ENCODE measurements at places on chromosomes 16 and 17.

- DNase-seq, result no peak
These were observed 454.2 kb downstream of the NPIPA7 start for GRCh38 chr16:16833165-16833564.

GRCh38 chr16:89044418-89045180 is 49.1 kb upstream of the ACSF3 start:
- no peak for DNase-seq

DNA sequence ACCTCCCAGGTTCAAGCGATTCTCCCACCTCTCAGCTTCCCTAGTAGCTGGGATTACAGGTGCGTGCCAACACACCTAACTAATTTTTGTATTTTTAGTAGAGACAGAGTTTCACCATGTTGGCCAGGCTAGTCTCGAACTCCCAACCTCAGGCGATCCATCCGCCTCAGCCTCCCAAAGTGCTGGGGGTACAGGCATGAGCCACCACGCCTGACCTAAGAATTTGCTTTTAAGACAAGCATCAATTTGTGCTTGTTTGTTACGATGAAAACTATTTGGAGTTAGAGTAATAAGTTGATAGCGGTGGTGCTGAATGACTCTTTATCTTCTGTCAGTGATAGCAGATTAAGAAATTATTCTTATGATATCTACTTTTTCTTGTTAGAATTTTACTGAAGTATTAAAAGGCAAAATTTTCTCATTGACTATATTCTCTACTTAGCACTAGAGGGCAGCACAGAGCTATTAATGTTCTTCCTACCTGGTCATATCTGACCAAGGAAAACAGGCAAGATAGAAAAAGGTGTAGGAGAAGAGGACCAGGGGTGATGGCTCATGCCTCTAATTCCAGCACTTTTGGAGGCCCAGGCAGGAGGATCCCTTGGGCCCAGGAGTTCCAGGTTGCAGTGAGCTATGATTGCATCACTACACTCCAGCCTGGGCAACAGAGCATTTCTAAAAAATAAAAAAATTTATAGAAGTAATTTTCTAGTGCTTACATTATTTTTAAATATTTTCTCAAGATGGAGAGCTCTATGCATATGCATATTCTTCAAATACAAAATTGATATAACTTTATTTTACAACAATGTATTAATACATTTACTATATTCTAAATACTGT is 24.5 kb downstream of the STXBP4 start:
- peak; percentile 38 for DNase-seq

- DNase-seq, result no peak
These were observed 5.1 kb downstream of the PIP4K2B start for GRCh38 chr17:38794221-38794620.

DNA sequence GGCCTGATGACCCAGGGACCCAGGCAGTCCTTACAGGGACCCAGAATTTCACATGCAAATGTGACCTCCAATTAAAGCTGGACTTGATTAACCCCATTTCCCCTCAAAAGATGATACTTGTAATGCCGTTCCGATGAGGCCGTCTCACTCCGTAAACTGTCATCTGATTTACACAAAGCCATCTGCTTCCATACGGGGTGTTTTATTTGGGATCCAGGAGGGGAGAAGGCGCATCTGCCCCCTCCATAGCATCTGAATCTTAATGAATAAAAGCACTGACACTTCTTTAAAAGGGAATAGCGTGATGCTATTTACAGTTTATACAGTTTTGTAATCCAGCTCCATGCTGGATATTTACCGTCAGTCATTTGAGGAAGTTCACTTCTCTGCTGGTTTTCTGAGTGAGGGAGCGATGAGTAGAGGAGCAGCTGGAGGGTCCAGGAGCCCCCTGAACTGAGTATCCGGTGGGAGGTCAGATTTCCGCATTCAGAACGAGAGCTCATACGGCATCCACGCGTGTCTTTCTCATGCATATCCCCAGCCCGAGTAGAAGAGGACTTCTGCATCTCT is 452.7 kb downstream of the WWOX start:
- no peak for DNase-seq

GRCh38 chr17:4499431-4500190 is 930 bp downstream of the SPNS2 start:
- no peak for DNase-seq

GRCh38 chr17:34858591-34859565 is 102.4 kb downstream of the CCT6B start:
- DNase-seq, result no peak

- no peak for DNase-seq
These were observed 7.2 kb downstream of the PIPOX start for GRCh38 chr17:29050176-29050575.

DNA sequence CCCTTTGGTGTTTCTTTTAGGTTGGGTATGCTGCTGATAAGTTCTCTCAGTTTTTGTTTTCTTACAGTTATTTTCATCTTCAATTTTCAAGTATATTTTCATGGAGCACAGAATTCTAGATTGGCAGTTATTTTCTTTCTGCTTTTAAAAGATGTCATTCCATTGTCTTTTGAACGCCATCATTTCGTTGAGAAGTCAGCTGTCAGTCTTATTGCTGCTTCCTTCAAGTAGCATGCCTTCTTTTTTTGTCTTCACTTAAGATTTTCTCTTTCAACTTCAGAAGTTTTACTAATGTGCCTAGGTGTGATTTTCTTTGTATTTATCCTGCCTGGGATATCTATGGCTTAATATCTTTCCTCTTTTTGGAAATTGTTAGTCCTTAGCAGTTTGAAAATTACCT is 262.2 kb upstream of the PMFBP1 start:
- no peak for DNase-seq

- no peak for DNase-seq
These were observed 7.1 kb upstream of the GJC1 start for GRCh38 chr17:44837196-44837595.

- DNase-seq, result no peak
These were observed 16.0 kb downstream of the KRT33A start for GRCh38 chr17:41334385-41335305.

- DNase-seq, result no peak
These were observed 99.5 kb upstream of the DNAH17 start for GRCh38 chr17:78676412-78677302.

GRCh38 chr17:8155996-8156245 is 3.7 kb upstream of the PER1 start:
- no peak for DNase-seq

DNA sequence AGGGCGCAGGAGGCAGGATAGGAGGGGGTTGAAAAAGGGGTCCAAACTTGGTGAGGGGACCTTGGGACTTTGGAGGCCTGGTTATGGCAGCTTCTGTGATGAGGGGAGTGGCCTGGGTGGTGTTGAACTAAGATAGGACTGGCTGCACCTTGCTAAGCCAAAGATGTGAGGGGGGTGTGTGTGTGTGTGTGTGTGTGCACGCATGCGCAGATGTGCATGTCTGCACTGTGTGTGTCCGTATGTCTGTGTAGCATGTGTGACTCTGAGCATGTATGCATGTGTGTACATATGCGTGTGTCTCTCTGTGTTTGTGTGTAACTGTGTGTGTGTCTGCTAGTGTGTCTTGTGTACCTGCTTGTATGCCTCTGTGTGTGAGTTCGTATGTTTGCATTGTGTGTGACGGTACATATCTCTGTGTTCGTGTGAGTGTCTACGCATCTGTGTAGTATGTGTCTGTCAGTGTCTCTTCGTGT is 4.1 kb downstream of the SLC16A5 start:
- DNase-seq, result no peak

GRCh38 chr16:83792391-83792790 is 15.4 kb upstream of the HSBP1 start:
- no peak for DNase-seq

GRCh38 chr17:61447358-61447757 is 4.9 kb upstream of the TBX4 start:
- DNase-seq, result no peak

GRCh38 chr17:11302401-11303186 is 61.6 kb downstream of the SHISA6 start:
- DNase-seq, result no peak

DNA sequence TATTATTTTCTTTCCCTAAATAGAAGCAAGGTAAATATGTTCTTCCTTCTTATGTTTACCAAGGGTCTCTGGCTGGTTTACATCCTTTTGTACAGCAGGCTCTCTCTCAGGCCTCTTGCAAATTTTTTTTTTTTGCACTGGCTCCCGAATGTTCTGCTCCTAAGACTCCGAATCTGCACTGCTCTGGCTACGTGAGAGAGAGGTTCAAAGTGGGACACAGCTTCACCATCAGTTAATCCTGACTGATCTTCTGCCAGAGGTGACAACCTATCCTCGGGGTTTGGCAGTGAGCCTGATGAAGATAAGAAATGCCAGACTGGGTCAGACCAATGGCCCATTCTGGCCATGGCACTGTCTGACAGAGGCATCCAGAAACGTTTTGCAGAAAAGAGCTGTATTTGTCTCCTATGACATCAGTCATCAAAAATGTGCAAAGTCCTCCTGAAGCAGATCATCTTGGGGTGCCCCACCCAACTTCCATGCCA is 136.9 kb downstream of the GRIN2A start:
- DNase-seq, result no peak

DNA sequence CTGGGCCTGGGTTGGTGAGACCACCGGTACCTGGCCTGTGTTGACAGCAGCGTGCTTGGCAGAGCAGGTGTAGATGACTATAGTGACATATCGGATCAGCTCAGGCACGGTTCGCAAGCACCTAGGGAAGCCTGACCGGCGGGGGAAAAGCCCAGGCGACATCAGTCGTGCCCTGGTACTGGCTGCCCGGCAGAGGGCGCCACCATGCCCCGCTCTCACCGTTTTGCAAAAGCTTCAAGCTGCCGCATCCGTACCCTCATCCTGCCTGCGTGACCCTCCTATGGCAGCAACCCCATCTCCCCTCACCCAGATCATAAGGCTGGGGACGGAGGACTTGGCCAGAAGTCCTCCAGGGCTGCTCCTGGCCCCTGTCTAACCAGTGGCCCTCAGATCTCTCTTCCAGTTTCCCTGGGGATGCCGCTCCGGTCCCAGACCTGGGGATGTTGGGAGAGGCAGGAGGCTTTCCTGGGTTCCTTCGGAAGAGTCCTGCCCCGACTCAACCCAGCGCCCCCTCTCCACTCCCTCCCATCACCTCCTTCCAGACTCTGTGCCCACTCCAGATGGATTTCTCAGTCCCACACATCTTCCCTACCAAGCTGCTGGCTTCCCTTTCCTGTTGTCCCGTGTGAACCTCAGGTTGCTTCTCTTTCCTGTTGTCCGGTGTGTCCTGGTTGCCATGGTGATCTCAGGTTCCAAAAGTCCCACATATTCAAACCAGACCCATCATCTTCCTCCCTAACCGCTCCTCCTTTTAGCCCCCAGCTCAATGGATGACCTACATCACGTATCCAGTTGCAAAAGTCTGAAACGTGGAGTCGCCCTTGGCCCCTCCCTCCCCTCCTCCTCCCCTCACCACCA is 13.7 kb downstream of the ALOX12B start:
- no peak for DNase-seq

DNA sequence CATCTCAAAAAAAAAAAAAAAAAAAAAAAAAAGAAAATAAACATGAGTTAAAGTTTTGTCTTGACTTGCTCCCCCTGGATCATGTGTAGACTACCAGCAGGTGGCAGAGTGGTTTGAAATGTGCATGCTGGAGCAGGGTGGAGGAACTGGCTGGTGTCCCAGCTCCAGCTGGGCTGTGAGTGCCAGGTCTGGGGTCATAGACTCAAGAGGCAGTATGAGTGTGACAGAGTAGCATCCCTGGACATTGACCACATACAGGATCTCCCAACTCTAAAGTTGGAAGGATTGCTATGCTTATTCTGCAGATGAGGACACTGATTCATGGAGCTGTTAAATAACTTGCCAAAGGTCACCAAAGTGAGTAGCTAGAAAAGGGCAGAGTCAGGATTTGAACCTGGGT is 198.0 kb upstream of the MPHOSPH6 start:
- no peak for DNase-seq

- no peak for DNase-seq
These were observed 662.5 kb upstream of the SOX9 start for GRCh38 chr17:71458322-71458721.

DNA sequence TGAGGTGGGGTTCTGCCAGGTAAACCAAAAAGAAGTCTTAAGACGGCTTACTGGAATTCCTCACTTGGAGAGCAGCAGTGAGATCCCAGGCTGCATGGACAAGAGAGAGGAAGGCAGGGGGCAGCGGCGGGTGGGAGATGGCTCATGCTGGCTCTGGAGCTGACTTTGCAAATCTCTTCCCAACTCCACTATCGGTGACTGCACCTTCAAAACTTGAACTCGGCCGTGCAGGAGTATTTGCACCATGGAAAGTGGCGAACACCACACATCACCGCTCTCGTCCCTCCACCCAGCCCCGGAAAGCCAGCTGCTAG is 16.7 kb downstream of the CA5A start:
- DNase-seq, result no peak

DNA sequence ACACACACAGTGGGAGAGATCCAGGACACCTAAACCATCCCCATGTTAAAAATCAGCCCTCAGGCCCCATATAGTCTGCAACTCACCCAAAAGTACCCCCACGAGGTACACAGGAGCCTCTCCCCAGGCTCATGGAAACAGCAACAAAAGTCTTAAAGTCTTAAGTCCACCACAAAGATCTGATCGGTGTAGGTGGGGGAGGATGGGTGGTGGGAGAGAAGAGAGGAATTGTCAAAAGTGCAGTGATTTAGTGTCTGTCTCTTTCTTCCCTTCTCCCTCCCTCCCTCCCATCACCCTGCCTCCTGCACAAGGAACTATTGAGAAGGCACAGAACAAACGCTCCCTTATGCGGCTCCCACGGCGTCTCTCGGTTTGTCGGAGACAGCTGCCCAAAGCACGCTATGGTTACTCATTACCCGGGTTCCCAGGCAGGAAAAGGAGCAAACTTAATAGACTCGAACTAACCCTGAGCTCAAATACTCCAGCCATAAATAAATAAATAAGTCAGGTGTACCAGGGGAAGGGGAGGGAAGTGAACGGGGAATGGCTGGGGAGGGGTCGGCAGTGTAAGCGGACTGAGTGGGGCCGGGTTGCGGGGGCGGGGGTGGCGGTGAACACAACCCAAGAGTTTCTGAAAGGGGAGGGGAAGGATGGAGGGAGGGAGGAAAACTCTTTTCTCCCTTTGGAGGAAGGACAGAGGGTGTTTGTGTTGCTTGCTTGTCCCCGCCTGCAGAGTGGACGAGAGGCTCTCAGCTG is 477.4 kb downstream of the SLC39A11 start:
- no peak for DNase-seq

DNA sequence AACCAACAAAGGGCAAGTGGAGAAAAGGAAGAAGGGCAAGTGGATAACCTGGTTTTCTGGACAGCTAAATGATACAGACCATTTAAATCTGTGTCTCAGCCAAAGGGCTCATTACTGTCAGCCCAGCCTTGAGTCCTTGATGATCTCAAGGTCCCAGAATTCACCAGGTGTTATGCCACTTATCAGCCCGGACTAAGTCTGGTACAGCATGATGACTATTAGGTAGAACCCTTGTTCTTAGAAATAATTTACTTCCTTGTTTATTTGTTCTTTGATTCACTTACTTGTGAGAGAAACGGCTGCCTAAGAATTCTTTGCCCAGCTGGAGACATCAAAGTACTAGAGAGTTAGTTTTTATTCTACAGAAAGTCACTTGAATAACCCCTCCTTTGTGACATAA is 3.5 kb downstream of the PDILT start:
- DNase-seq, result no peak

GRCh38 chr17:59437791-59438281 is 106.4 kb downstream of the YPEL2 start:
- DNase-seq, result no peak

GRCh38 chr17:50198026-50198669 is 3.3 kb downstream of the COL1A1 start:
- DNase-seq, result no peak

- no peak for DNase-seq
These were observed 35.0 kb downstream of the DEF8 start for GRCh38 chr16:89983536-89983935.

Data from amniotic stem cell (primary cell).